ENCODE measurements at places on chromosomes 2 and 18.
A peak's percentile ranks its signal among the peaks of the same experiment; 100 is the strongest.

DNA sequence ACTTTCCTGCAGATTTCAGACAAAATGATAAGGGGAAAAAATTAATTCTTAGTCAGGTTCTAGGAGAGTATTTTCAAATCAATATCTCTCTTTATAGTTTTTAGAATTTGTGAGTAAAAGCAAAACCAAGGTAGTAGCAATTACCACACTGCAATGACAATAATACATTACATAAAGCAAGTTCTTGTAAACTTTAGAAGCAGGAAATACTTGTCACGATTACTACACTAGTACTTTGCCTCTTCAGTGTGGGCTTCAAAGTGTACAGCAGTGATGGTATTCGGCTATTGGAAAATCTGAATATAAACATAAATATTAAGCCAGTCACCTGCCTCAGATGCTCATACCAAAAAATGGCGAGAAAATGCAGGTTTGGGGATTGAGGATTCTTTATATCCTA, 81.0 kb downstream of the ALPK2 start:
- no peak for DNase-seq

DNA sequence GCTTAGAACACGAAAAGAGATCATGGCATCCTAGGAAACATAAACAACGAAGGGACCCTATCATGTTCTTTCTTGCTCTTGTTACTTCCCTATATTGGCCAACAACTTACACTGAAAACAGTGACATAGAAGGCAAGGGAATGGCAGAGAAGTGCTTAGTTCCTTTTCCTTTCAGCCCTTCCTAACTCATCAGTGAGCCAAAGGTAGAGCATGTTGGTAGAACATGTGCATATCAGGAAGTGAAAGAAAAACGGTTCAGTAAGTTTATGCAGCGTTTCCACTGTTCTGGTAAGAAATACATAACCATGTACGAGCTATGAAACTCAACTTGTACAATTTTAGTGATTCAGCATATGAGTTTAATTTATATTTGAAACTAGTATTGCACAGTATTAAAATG, 21.7 kb downstream of the AKAIN1 start:
- no peak for DNase-seq

- DNase-seq = no peak
Observed at GRCh38 chr2:191202209-191202721, 42.9 kb upstream of the MYO1B start.

GRCh38 chr18:685438-685837, 27.0 kb downstream of the ENOSF1 start:
- DNase-seq = no peak

DNA sequence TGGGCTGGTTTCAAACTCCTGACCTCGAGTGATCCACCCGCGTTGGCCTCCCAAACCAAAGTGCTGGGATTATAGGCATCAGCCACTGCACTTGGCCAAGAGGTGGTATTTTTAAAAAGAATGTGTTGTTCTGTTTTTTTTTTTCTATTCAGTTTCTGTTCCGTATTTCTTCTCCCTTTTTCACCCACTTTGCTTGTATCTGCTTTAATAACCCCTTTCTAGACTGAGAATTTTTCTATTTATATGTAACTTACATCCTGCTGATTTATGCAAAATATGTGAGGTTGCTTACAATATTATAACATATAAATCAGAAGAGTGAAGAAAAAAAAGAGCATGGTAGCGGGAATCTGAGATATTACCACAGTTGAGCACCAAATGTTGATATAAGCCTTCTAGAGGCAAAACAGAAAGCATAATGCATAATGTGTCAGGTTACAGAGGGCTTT, 17.2 kb upstream of the LYPD6B start:
- no peak for DNase-seq

DNA sequence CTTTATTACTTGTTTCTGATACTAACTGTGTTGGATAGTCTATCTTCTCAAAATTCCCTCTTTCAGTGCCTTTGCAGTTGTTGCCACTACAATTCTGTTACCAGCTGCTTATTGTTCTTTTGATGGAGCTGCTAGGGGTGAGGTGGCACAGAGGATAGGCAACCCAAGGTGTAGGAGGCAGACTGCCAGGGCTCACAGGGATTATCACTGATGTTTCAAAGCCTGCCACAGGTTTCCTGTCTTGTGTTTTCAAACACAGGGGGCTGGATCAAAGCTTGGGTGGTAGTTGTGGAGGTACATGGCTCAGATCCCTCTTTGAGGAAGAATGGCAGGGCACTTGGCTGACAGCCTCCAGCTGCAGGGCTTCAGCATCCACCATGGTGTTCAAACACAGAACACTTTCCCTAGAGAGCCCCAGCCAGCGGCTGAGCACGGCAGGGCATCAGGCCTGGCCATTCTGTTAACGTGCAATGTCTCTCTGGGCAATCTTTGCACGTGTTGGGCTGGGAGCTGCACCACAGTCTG, 87.1 kb downstream of the POLE4 start:
- DNase-seq = no peak

- no peak for DNase-seq
Observed at GRCh38 chr2:32220445-32220844, 44.2 kb downstream of the NLRC4 start.

DNA sequence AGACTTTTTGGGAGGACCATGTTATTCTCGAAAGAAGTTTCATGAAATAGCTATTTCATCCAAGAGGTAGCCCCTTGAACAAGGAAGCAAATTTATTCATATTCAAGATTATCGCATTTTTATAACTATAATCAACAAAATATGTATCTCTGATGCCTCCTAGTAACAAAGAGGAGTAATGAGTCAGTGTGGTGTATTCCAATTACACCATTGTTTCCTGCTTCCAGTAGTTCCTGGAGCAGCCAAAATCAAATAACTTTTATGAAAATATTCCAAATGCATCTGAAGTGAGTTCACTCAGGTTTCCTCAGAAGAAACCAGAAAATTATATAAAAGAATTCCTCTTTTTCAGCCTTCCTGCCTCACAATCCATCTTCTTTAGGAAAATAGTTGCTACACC, 43.0 kb downstream of the ANKRD36B start:
- no peak for DNase-seq

- no peak for DNase-seq
Observed at GRCh38 chr18:2985628-2986027, 27.3 kb downstream of the LPIN2 start.

GRCh38 chr18:8041526-8042111, 474.5 kb downstream of the PTPRM start:
- no peak for DNase-seq

- no peak for DNase-seq
Observed at GRCh38 chr18:78751664-78752063, 228.0 kb upstream of the SALL3 start.

DNA sequence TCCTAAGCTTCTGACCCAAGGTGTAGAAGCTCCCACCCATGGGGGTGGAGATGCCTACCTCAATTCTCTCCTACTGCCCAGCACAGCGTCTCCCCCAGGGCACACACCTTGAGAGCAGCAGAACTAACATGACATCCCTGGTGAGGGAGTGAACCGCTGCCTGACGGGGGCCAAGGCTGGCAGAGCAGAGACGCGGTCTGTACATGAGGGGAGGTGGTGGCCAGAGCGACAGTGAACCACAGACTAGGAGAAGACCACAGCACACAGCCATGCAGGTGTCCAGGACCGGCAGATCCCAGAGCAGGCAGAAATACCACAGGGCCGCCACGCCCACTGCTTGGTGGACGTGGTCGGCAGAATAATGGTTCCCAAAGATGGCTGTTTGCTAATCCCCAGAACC, 40.4 kb downstream of the TFCP2L1 start:
- no peak for DNase-seq

GRCh38 chr2:162926501-162926900, 87.9 kb upstream of the KCNH7 start:
- no peak for DNase-seq

GRCh38 chr2:114442510-114442909, at the start of gene DPP10:
DPP10 (plus strand) TSS chr2:114442641.
- DNase-seq = peak; percentile 61

GRCh38 chr2:115083225-115083624, 640.8 kb downstream of the DPP10 start:
- DNase-seq = no peak

DNA sequence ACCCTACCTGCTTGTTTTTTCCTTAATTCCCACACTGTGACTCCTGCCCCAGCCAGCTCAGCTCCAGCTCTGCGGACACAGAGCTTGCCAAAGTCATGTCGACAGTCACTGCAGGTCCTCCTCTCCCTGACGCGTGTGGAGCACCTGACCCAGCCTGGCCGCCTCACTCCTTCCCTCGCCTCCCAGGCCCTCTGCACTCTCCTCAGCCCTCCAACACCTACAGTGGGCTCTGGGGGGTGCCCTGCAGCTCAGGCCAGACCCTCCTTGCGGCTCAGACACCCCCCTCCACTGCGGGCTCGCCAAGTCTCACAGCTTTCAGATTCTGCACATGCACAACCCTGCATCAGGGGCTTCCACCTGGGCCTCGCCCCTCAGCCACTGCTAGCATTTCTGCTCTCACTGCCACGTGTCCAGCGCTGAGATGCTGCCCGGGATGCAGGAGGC, 68.3 kb downstream of the NDUFA10 start:
- DNase-seq = no peak

DNA sequence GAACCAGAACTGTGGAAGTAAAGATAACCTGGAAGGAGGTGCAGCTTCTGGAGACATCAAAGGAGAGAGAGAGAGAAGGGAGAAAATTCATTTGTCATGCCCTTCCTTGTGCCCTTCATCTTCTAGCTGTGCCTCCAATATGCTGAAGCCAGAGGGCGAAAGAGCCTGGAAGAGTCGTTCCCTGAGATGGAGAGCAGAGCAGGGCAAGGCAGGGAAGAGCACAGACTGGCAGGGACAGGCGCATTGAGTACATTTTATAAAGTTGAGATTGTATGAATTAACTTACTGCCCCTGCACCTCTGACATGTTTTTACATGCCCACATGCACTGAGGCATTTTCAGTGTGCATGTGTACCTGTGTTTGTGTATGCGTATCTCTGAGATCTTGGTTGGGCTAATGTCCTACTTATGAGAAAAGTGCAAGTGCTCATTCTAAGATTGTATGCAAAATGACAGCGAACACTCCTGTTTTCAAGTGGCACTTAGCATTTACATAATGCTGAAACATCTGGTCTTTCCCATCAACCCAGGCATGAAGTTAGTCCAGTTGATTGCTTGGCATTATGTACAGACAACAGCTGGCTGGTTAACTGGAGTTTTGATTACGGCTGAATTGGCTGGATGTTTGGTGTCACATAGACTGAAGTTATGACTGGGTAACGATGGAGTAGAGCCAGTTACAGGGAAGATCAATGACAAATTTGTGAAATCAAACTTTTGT, 23.7 kb upstream of the MMADHC start:
- DNase-seq = no peak

DNA sequence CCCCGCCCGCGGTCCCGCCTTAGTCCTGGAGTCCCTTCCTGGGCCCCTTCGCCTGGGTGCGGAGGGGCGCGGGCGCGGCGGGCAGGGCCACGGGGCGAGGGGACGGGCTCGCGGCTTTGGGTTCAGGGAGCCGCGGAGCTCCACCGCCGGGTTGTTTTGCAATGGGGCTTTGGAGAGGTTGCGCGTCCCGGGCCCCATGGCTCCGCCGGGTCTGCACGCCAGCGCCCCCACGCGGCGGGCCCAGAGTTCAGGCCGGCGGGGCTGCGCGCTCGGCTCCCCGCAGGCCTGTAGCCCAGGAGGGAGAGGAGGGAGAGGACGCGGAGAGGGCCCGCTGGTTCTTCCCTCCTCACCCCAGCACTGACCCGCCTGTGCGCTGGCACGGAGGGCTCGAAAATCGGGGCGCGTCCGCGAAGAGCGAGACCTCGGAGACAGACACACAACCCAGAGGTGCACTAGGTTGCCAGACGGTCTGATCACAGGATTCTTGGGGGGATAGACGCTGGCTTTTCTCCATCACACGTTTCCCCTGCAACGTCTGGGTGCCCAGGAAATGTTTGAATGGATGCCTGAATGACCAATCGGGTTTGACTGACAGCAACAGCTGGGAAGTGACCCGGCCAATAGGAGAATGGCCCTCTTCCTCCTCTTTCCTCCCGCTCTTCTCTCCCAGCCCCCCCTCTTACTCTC, 4.9 kb upstream of the SIX2 start:
- DNase-seq = peak; percentile 45

DNA sequence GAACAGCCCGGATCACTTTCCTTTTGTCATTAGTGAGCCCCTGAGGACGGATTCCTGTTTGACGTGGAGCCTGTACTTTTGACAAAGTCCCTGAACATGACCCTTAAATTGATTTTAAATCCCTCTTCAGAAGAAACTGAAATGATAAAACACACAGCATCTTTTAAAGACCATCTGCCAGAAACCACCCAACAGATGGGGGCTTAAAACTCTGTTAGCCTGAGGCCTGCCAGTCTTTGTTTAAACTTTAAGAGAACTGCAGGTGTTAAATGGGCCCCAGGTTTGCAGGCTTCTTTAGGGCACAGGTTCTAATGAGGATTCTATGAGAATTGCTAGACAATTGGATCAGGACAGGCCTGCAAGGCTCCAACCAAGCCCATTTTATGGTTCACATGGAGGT, 177.9 kb downstream of the ALK start:
- no peak for DNase-seq

GRCh38 chr18:56835331-56835730, 184.2 kb downstream of the WDR7 start:
- DNase-seq = no peak

DNA sequence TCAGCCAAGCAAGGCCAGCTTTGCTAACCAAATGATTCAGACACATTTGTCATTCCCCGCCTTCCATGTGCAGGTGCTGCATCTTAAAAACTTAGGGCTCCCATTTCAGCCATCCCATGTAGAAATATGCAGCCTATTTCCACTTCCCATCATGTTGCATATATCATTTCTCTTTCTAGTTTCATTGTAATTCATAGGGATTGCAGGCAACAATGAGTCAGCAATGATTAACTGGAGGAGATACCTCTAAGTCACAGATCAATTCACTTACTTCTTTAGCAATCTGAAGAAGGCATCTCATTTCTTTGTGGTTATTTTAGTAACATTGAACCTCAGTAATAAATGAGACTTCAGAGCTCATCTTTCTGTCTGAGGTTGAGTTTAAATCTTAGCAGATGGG, 276.1 kb upstream of the PKDCC start:
- no peak for DNase-seq

GRCh38 chr2:230472621-230473018, 56.6 kb downstream of the SP100 start:
- DNase-seq = no peak

DNA sequence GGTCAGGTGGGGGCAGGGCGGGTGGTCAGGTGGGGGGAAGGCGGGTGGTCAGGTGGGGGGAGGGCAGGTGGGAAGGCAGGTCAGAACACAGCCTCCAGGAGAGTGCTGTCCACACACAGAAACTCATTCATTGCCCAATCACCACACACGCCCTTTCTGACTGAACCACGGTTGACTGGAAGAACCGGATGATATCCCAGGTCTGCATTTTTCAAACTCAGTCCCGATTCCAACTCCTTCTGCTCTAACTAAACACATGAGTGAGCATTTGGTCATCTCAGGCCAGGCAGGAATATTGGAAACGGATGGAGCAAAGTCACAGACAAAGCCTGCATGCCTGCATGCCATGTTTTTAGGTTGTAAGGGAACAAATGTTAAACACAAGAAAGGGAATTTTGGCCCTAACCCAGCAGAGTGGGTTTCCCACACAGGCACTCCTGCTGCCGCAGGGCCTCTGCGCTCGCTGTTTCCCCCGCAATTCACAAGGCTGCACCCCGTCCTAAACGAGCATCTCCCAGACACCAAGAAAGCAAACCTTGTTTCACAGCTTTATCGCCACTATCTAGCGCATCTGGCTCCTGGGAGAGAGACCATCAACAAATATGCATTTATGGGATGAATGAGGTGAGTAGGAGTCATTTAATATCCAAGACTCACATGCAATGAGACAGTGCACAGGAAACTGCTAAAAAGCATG, 100.1 kb downstream of the ZNF516 start:
- no peak for DNase-seq
